Neuronal stem cell (in vitro differentiated cells): ENCODE measurements at places on chromosomes 6 and 20.

GRCh38 chr6:53513056-53513455 lies 31.8 kb downstream of the GCLC start:
- no peak for DNase-seq

- DNase-seq, result no peak
Observed at GRCh38 chr6:110398778-110399177, 16.6 kb downstream of the DDO start.

- no peak for DNase-seq
Observed at GRCh38 chr6:149248693-149249369, 68.7 kb upstream of the TAB2 start.

GRCh38 chr6:147507162-147508041 lies 1.1 kb upstream of the SAMD5 start:
- DNase-seq, result peak; percentile 30

DNA sequence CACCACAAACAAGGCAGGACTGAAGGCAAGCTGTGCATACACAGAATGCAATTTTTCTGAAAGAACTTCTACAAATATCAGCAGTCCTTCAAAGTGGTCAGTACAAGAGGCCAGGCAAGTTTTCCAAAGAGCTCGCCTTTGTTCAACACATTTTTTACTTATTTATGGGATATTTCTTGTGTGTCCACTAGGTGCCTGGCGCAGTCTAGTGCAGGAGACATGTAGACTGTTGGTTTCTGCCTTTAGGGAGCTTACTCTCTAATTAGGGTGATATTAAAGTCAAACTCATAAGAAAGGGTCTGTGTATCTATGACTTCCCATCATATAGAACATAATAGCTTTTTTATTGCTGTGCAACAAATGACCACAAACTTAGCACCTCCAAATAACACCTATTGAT lies 21.2 kb upstream of the VEGFA start:
- DNase-seq, result no peak

- DNase-seq, result no peak
Observed at GRCh38 chr20:36988494-36988966, 37.0 kb upstream of the SAMHD1 start.

- DNase-seq, result peak; percentile 51
Observed at GRCh38 chr6:132365281-132365907, 35.9 kb downstream of the MOXD1 start.
